ENCODE measurements at places on chromosomes 16 and 17.

GRCh38 chr16:28110074-28110473 lies 46.6 kb upstream of the GSG1L start:
- DNase-seq: no peak

- no peak for DNase-seq
These were observed 85.0 kb downstream of the NOG start for GRCh38 chr17:56678249-56679114.

- no peak for DNase-seq
These were observed 889 bp upstream of the ZNF423 start for GRCh38 chr16:49856672-49857330.

GRCh38 chr16:35431829-35432663 lies 1972.6 kb downstream of the TP53TG3F start:
- DNase-seq: no peak

- no peak for DNase-seq
These were observed 19.5 kb downstream of the ATP2A3 start for GRCh38 chr17:3944485-3945388.

DNA sequence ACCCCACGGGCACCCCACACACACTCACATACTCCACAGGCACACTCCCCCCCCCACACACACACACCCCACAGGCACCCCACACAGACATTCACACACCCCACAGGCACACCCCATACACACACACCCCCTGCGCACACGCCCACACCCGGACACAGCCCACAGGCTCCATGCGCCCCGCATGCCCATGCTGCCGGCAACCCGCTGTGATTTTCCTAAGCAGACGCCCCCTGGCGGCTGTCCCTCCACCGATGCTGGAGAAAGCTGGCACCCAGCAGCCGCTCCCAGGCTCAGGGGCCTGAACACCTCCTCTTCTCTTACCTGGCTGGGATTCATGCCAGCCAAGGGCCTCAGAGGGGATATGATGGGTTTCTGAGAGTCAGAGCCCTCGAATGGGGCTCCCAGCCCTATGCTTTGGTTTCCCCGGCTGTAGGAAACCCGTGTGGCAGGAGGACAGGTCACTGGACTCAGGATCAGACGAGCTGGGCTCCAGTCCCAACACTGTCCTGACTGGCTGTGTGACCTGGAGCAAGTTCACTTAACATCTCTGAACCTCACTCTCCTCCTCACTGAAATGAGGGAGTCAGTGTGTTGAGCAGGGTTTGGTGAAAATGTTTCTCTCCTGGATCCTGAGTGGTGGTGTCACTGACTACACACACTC lies 19.6 kb upstream of the TNFRSF13B start:
- DNase-seq: no peak

GRCh38 chr16:87212026-87212425 lies 105.2 kb downstream of the C16orf95 start:
- no peak for DNase-seq
